Activated T-helper 1 cell treated with anti-CD3 and anti-CD28 coated beads, Interleukin-12 subunit alpha, Interleukin-12 subunit beta, Interleukin-2, Interleukin-4 antibody, amounts not matched to agents 30 ng/mL and 10 ng/mL and 1 ng/mL, durations not matched to agents 14 hours and 24 hours and 36 hours (primary cell): ENCODE measurements at places on chromosomes 5 and 9. TPM values are rescaled to one million over a fixed set of nuclear protein-coding genes. Genes with fewer than 3 reads are reported as not detected.

DNA sequence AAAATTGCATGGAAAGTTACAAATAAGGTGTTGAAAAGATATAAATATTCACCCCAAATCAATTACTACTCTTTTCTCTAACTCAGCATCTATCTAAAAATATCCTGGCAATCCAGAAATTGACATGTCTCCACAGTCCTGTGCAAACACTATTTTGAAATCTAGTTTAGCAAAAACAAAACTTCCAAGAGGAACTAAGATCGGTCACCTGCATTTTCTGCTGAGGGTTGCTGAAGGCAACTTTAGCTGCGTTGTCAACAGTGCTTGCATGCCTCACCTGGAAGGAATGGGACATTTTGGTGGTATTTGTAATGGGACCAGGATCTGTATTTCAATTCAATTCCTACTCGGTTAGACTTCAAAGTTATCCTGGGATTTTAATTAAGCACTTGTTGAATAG, 398.3 kb downstream of the NTRK2 start:
- DNase-seq: no peak

GRCh38 chr5:126917918-126918614, 112.3 kb downstream of the MARCHF3 start:
- DNase-seq: no peak

DNA sequence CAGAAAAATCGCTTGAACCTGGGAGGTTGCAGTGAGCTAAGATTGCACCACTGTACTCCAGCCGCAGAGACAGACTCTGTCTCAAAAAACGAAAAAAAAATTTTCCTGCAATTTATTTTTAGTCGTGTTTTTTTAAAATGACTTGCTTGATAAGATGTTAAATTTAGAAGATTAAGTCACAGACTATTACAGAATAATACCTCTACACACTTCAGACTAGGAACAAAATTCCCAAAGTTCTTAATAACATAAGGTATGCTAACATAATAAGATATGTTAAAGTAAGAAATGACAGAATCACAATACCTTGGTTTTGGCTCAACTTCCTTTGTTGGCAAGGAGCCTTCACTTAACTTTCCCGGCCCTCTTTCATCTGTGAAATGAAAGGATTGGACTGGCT, 59.5 kb upstream of the NPR3 start:
- DNase-seq: no peak

DNA sequence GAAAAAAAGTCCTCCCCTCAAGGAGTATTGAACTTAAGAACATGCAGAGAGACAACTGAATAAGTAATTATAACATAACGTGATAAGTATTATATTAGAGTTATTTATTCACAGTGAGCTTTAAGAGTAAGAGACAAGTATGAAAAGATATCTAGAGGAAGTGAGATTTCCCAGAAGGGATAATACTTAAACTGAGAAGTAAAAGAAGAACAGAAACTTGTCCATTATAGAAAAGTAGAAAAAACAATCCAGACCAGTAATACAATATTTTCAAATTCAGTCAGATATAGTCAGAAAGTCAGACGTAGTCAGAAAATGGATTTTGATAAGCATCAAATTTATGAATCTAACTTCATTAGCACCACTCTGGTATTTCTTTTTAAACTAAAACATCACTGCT, 613.0 kb upstream of the CCNG1 start:
- DNase-seq: no peak

DNA sequence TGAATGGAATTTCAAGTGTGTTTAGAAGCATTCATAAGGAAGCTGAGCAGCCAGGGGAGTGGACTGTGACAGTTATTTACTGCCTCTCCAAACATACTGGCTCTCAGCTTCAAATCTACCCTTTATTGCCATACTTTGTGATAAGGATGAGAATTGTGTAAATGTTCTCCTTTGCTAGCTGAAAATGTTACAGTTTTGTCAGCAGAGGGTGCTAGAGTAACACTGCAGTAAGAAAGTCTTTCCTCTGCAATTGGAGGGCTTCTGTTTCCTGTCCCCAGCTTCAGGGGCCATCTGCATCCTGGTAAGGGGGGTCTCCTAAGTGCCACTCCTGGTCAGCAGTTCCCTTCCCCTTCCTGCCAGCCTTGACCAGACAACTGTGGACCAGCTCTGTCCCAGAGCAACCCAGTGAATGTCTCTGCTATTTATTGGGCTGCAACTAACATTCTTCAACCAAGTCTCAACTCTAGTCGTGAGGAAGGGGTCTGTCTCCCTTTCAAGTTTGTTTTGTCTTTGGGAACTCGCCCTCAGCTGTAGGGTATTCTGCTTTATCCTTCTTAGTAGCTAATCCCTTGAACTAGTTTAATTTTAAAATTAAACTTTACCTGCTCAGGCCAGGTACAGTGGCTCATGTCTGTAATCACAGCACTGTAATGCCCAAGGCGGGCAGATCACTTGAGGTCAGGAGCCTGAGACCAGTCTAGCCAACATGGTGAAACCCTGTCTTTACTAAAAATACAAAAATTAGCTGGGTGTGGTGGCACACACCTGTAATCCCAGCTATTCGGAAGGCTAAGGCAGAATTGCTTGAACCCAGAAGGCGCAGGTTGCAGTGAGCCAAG, 45.3 kb downstream of the RAPGEF6 start:
- no peak for DNase-seq

The COL23A1 gene
- total RNA-seq: not detected in 2 replicates

The UGT3A1 gene
- not detected in 2 replicates for total RNA-seq

DNA sequence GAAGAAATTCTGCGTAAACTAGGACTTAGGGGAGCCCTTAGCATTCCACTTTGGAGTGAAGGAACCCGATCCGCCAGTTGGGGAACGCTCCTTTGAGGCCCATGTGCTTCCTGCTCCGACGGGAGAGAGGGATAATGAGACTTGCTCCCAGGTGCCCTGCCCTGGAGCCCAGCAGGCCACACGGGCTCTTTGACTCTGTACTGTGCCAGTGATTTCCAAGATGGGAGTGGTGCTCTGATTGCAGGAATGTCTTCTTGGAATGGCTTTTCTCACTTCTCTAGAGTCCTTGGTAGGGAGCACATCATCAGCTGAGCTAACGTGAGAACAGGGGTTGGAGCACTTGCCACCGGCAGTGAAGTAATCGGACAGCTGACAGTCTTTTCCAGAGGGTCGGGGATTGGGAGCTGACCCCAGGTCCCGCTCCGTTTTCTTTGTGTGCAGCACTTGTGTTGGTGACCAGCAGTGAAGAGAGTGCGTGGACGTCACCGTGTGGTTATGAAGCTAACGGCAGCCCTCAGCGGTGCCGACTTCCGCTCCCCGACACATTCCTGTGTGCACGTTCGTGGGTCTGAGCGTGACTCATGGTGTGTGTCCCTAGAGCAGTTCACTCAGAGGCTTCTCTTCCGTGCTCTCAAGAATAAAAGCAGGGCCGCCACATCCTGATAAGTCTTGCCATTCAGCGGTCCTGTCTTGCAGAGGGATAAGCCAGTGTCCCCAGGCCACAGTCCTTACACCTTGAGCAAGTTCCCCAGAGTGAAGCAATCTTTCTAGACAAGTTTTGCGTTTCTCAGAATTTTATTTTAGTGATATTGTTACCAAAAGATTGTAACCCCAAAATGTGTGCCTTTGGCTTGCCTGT, 25.6 kb downstream of the ABL1 start:
- DNase-seq: no peak

- no peak for DNase-seq
Observed at GRCh38 chr5:168314735-168315411, 23.4 kb downstream of the WWC1 start.

The ABLIM3 gene
- total RNA-seq: not detected in 2 replicates

DNA sequence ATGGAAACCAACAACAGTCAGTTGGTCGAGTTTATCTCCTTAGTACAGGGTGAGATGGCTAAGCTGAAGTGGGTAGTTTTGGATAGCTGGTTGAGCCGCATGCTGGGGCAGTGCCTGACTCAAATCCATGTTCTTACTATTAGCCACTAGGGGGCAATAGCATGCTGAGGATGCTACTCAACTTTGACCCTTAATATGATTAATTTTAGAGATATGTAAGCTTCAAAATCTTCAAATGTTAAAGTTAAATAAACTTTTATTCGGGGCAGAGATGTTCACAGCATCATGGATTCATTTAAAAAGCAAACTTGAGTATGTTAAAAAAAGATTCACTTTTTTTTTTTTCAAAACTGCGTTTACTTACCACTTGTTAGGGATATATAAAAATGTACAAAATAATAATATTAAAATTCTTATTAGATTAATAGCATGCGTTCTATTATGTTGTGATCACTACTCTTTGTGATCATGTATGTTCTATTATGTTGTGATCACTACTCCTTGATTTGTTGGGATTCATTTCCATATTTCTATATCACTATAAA, 57.0 kb downstream of the C9orf153 start:
- DNase-seq: peak; percentile 1

GRCh38 chr9:15936306-15936921, 383.6 kb downstream of the CCDC171 start:
- DNase-seq: no peak

The ADRB2 gene
- total RNA-seq: 0.83 and 0.93 TPM in 2 replicates

The DELE1 gene
- 68.4 and 81.5 TPM in 2 replicates for total RNA-seq

DNA sequence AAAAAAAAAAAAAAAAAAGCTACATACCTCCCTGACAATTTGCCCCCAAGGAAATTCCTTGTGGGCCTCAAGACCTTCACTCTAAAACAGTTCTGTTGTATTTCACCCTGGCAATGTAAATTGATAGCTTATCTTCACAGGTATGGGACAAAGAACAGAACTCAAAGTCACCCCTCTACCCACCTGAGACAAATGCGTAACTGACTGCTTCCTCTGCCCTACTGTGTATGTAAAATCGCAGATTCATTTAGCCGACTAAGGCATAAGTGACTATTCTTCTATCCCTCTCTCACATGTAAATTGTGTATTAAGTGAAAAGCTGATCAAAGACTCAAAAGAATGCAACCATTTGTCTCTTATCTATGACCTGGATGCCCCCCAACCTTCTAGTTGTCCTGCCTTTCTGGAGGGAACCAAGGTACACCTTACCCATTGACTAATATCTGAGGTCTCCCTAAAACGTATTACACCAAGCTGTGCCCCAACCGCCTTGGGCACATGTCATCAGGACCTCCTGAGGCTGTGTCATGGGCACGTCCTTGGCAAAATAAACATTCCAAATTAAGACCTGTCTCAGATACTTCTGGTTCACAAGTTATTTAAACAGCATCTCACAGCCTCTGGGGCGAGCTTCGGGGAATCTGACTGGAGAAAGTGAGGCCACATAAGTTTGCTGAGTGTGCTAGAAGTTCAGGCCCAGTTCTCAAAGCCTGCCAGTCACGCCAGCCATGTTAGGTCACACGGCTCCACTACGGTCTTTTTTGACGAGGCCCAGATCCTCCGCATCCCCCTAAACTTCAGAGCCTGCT, 954 bp downstream of the TBCA start:
- no peak for DNase-seq

DNA sequence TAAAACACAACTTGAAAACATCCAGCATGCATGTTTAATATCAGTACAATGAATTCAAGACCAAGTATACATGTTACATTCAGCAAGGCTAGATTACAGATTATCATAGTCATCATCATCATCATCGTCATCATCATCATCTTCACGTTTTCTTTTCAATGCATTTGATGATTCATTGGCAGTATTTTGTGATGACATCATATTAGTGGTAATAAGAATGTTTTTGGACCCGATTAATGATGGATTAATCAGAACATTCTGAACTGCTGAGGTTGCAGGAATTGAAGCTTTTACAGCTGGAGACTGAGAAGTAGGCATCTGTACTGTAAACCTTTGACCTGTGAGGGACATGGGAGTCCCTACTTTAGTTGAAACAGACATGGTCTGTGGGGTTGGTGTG, 4.5 kb downstream of the AK6 start:
- no peak for DNase-seq

DNA sequence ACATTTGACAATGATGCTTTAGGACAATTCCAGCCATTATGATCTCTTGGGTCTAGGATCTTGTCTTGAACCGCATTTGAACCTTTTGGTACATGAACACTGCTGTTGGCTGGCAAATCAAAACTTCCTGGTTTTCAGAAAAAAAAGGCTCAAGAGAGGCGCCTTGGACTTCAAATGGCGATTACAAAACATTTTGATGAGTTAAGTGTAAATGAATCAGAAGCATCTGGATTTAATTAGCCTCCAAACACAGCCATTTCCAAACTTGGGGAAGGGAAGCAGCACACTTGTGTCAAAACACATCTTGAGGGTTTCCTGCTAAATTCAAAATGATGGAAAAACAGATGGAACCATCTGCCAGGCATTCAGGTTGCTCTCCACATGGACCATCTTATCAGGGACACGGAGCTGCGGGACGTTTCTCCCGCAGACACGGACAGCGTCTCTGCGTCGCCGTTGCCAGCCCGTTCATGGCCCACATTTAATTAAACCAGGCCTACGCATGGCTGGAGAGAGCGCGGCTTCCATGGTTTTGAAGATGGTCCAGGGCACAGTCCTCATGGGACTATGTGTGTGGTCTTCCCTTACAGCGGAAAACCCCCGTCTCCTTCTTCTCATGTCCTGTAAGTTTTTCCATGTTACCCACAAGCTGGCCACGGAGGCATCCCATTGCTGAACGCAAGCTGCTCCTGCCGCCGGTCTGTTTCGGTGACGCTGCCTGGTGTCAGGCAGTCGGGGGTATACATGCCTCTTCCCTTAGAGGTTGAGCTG, 55.8 kb upstream of the PTCH1 start:
- no peak for DNase-seq

The ANKRD20A1 gene
- total RNA-seq: 0.59 and 1.9 TPM in 2 replicates

The GPR151 gene
- not detected in 2 replicates for total RNA-seq

DNA sequence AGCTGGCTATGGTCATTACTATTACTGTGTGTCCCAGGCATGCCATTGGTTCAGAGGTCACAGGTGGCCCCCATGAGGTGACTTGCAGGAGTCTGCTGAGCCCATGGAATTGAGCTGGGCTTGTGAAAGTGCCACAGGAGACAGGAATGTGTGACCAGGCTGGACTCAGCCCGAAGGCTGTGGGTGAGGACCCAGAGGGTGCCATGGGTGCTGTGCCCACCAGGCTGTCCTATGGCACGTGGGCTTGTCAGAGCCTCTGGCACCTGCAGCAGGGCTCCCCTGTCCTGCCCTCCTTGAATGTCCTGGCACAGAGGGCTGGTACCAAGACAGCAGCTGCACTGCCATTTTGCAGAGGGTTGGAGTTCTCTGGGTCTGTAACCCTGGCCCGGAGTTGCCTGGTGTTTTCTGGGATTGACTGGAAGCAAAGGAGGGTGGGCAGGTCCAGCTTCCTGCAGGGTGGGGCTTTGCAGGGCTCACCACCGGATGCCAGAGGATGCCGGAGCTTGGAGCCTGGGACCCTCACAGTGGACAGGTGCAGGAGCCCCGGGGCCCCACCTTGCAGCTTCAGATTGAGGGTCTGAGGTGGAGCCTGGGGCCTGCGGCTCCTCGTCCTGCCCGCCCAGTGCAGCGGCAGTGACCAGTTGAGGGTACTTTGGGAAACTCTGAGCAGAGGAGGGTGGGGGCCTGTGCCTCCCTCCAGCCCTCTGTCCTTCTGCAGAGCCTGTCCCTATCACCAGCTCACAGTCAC, 14.2 kb downstream of the COL5A1 start:
- no peak for DNase-seq

DNA sequence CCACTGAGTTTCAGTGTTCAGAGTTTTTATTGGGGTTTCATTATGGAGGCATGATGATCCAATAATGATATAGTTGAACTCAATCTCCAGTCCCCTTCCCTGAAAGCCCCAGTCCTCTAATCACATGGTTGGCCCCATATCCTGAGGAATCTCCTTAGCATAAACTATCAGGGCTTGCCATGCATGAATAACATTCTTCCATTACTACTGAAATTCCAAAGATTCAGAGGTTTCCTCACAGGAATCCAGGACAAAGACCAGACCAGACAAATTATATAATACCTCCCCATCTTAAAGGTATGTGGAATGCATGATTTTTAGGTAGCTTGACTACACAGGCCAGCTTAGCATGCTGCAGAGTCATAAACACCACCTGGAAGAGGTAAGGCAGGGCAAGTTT, 15.5 kb upstream of the LRRTM2 start:
- no peak for DNase-seq

The PDZD2 gene
- total RNA-seq: not detected in 2 replicates

GRCh38 chr9:129567842-129568559, 52.9 kb downstream of the C9orf50 start:
- no peak for DNase-seq
